AG08396 (cell line): ENCODE measurements at places on chromosomes 5 and 9.

DNA sequence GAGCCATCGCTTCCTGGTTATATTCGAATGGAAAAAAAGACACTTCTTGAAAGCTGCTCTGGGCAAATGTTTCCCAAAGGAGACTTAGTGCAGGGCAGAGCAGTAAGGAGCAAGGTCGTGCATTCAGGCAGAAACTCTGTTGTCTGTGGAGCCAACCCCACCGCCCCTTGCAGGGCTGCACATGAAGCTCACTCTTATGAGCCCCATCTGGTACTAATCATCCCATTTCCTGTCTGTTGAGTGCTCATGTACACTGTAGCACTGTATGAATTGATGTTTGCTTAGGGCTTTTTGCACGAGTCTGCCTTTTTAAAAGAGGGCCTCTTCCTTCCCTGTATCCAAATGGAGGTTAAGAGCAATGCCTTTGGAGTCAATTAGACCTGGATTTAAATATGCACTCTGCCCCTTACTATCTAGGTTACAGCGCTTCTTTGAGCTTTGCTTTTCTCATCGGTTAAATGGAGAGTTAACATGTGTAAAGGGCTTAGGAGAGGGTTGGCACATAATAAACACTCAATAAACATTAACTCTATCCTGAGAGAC, 25.4 kb downstream of the HMHB1 start:
- peak; percentile 15 for DNase-seq

DNA sequence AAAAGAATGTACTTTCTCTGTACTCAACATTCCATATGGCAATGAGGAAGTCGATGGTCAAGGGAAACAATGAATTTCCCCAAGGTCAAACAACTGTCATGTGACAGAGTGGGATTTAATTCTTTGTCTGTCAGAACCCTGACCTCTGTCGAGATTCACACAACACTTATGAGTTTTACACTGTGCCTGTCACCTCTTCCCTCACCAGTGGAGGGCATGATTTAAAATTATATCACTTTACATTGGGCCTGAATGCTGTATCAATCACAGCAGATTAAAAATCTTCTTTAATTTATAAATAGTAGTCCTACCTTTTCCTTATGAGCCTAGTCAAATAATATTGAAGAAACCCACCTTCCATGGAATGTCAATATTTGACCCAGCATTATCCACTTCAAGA, 276.7 kb downstream of the CDH10 start:
- DNase-seq = no peak

GRCh38 chr9:121675969-121676822, 24.8 kb downstream of the DAB2IP start:
- DNase-seq = no peak

DNA sequence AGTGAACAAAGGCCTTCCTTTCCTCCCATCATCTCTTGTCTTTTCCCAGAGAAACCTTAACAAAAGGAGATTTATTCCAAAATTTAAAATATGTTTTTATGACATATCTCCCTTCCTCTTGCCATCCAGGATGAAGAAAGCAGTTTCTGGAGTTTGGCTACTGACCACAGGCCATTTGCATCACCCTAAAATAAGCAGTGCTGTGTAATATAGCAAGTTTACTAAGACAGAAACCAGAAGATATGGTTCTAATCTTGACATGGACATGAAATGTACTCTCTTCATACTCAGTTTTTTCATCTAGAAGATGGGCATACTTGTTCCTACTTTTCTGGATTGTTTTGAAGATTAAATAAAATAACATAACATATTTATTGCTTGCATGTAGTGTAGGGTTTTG, 50.2 kb upstream of the ZFAND5 start:
- DNase-seq = no peak

DNA sequence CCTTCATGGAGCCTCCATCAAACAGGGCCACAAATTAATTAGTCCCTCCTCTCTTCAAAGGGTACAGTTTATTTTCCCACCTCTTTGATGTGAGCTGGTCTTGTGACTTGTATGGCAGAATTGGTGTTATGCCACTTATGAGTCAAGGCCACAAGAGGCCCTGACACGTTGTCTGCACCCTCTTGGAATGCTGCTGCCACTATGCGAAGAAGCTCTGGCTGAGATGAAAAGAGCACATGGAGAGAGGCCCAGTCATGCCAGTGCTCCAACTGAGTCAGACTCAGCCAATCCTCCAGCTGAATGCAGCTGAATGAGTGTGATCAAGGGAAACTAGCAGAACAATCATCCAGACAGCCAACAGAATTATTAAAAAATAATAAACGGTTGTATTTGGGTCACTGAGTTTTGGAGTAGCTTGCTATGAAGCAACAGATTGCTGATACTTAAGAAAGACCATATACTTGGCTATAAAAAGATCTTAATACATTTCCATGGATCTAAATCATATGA, 128.3 kb downstream of the MARCHF11 start:
- peak; percentile 13 for DNase-seq

DNA sequence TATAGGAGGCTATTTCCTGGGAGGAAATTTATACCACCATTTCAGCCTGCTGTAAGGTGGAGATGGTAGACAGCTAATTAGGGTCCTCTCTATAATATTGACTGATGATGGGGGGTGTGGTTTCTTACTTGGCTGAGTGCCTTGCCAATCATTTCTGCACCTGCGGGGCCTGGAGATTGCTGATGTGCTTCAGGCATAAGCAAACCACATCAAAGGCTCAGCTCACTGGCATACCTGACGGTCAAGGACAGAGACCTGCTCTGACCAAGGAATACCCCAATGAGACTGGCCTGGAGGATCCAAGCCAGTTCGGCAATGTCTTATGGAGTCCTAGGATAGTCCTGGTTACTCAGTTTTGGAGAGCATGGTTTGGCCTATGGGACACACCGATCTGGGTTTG, 29.5 kb downstream of the ANKH start:
- no peak for DNase-seq

GRCh38 chr9:129110740-129111527, at the start of the genes CRAT and PTPA:
CRAT (minus strand) TSS chr9:129110793; CDS start chr9:129110509, 284 bp downstream.
PTPA (plus strand) TSS chr9:129111415; CDS start chr9:129111601, 186 bp downstream.
- peak; percentile 100 for DNase-seq

- no peak for DNase-seq
Observed at GRCh38 chr9:135283671-135284070, 195.9 kb upstream of the PPP1R26 start.

GRCh38 chr5:34487159-34487879, 168.8 kb upstream of the RAI14 start:
- DNase-seq = peak; percentile 86

DNA sequence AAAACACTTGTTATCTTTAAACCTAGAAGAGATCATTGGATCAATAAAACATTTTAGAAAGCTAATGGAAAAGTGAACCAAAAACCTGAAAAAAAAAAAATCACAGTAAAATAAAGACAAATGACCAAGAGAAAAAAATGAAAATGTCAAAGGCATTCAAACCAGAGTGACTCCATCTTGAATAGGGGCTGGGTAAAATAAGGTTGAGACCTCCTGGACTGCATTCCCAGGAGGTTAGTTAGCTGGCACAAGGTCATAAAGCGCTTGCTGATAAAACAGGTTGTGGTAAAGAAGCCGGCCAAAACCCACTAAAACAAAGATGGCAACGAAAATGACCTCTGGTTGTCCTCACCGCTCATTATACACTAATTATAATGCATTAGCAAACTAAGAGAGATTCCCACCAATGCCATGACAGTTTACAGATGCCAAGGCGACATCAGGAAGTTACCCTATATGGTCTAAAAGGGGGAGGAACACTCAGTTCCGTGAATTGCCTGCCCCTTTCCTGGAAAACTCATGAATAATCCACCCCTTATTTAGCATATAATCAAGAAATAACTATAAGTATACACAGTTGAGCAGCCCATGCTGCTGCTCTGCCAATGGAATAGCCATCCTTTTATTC, 116.7 kb upstream of the NEK6 start:
- DNase-seq = no peak

DNA sequence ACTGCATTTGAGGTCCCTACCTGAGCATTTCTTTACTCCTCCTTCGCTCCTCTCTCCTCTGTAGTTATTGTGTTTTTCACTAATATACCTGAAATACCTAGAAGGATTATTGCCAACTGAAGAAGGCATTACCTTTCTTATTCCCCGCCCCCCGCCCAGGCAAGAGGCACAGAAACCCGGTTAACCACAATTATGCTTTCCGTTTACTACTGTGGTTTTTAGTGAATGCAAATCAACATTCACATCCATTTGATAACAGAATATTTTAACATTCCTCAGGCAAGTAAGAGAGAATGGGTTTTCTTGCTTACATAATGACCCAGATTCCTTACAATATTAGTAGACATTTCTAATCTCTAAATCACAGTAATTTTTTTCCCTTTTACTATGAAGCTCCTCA, 136.9 kb downstream of the PCSK5 start:
- peak; percentile 8 for DNase-seq

- no peak for DNase-seq
Observed at GRCh38 chr9:70945301-70945700, 176.1 kb downstream of the TRPM3 start.

GRCh38 chr5:29169886-29170285, 2023.6 kb upstream of the CDH6 start:
- no peak for DNase-seq

GRCh38 chr5:172187118-172188032, 649 bp downstream of the STK10 start:
- peak; percentile 78 for DNase-seq

DNA sequence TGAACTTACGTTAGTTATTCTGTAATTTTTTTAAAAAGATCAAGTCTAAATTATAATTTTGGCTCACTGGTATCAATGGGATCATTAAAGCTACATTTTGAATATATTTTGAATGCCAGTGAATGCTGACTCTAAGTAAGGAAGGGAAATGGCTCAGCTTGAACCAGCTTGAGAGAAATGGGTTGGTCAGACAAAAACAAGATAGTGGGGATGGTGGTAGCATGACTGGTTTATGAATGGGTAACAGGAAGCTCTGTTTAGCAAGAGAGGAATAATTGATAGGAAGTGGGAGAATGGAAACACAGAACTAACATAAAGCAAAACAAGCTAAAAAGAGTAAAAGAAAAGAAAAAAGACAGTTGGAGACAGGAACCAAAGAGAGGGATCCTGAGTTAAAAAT, 220.2 kb downstream of the ADAMTS6 start:
- no peak for DNase-seq

- no peak for DNase-seq
Observed at GRCh38 chr9:105254226-105254625, 9.8 kb downstream of the SLC44A1 start.

DNA sequence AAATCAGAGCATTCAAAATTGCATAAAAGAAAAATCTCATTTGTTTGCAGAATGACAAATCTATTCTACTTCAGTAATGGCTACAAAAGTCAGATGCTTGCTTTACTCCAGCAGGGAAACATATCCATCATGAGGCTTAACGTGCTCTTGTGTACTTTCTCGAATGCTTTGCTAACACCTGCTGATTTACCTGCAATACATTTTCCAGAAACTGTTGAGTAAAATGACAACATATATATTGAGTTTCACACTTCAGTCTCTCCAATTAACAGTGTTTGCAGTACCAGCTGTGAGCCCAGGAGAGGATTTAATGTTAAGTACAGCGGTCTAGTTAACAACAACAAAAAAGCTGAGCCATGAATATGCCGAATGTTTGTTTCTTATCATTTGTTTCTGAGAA, 391.5 kb upstream of the SMC2 start:
- DNase-seq = no peak

- DNase-seq = peak; percentile 18
Observed at GRCh38 chr5:175133185-175133584, 310.8 kb downstream of the DRD1 start.

- DNase-seq = no peak
Observed at GRCh38 chr9:90088856-90089255, 484.0 kb downstream of the GADD45G start.

DNA sequence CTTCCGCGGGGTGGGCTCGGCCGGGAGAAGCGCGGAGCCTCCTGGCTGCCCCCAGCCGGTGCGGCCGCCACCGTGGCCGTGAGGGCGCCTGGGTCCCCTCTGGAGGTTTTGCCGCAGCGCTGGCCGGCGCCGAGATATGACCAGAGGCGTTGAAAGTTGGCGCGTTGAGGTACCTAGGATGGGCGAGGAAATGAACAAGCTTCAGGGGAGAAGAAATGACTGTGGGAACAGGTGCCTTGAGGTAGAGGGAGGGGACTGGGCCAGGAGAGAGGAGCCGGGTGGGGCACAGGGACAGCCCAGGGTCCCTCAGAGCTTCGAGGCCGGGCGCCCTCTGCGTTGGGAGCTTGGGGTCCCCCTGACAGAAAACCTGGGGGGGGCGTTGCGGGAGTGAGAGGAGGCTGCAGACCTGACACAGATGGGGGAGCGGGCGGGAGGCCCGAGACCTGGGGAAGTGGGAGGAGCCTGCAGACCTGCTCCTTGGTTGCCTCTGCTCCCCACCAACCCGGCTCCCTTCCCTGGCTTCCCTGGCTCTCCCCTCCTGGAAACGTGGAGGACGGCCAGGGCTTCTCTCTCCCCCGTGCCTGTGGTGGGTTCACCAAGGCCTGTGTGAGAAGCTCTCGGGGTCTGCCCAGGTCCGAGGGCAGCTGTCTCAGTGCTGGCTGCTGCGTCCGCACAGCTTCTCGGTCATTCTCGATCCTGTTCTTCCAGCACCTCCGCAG, 14.2 kb downstream of the RABL6 start:
- no peak for DNase-seq

- DNase-seq = no peak
Observed at GRCh38 chr9:121434969-121435368, 64.7 kb downstream of the GGTA1 start.

- no peak for DNase-seq
Observed at GRCh38 chr9:137785704-137786161, 91.8 kb upstream of the CACNA1B start.
